Stimulated activated CD8-positive, alpha-beta memory T cell treated with anti-CD3 and anti-CD28 coated beads, Interleukin-12 subunit alpha, Interleukin-12 subunit beta, amount 100 ng/mL, for 1 hour (primary cell): ENCODE measurements at places on chromosomes 6 and 20.

GRCh38 chr6:46338131-46338530 lies 153.1 kb downstream of the RCAN2 start:
- DNase-seq: no peak

- no peak for DNase-seq
Measured at GRCh38 chr6:151056230-151056907, 183.4 kb upstream of the AKAP12 start.

DNA sequence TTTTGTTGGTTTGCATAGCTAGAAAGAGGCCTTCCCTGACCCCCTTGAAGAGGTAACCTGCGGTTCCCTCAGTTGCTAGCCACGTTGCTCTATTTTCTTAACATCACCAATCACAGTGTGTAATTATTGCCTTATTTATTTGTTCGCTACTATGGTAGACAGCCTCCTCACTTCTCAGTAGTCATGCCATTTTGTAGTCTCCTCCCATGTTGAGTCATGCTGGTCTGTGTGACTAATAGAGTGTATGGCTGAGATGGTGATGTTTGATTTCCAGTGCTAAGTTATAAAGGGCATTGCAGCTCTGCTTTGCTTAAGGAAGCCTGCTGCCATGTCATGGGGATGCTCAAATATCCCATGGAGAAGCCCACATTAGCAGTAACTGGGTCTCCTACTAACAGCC lies 236.6 kb upstream of the CHD6 start:
- no peak for DNase-seq

DNA sequence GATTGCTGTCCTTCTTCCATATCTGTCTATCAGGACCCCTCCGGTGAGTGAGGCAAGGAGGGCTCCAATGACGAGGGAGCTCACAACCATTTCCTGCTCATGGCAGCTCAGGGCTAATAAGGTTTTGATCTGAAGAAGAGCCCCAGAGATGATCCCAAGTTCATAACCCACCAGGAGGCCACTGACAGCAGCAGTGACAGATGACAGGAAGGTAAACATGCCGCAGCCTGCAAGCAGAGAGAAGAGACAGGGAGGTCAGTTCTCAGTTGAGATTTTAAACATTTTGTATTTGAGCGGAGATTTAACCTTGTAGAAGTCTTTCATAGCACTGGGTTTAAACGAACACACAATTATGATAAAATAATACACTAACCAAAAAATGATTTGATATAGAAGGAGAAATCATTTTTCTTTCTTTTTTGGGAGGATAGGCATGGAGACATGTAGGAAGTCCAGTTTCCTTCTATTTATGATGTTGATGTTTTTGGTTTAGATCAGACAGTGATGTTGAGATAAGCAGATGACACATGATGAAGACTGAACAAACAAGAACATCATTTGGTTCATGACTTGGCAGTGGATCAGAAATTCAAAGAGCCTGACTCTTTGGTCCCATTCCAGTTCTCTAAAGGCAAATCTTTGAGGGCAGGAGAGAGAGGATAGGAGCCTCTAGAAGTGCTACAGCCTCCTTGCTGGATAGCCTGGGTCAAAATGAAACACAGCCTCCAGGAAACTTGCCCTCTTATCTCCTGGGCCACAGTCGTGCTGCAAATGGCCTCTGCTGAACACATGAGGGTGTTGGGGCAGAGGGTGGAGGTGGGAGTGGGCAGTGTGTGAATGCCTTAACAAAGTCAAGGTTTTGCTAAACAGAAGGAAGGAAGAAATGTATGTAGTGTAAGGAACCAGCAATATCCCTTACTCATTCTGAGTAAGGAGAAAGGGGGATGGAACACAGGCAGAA lies 22.6 kb downstream of the SLC2A12 start:
- DNase-seq: no peak

DNA sequence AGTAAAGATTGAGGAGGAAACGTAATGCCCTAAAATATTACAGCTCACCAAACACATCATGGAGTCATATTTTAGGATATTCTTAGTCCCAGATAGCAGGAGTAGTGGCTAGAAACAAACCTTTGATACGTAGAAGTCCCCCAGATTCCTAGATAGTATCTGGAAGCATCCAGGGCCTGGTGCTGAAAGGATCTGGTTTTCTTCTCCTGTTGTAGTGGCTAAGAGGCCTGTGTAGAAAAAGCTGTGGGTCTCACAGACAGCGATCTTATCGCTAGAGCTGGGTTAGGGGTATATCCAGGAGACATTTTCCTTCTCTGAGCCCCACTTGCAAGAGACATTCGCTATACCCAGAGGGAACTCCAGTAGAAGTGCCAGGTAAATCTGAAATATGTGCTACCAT lies 139.9 kb downstream of the KCNQ5 start:
- no peak for DNase-seq
